Dermis microvascular lymphatic vessel endothelial cell (primary cell): ENCODE measurements at places on chromosomes 4 and X.

DNA sequence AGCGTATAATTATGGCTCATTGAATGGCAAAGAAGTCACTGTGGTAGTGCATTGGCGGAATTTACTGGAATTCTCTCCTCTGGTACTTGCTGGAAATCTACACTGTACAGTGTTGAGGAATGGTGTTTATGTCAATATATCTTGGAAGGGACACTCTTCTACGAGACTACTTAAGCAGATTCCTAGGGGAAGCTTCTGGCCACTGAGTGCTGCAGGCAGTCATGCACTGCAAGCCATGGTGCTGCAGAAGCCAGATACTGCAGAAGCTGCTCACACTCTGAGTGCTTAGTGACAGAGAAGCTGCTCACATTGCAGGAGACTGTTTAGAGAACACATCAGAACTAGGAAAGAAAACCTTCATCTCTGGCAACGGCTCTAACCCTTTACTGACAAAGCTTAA is 725.0 kb downstream of the CCSER1 start:
- no peak for DNase-seq

GRCh38 chr4:84498203-84498934 is 723 bp downstream of the NKX6-1 start:
- DNase-seq = no peak

- peak; percentile 78 for DNase-seq
Measured at GRCh38 chr4:165079476-165079875, 25.8 kb downstream of the TRIM75 start.

GRCh38 chr4:14529653-14530052 is 472.6 kb upstream of the CPEB2 start:
- DNase-seq = no peak

GRCh38 chr4:186202490-186203140 is 11.2 kb downstream of the CYP4V2 start:
- no peak for DNase-seq

DNA sequence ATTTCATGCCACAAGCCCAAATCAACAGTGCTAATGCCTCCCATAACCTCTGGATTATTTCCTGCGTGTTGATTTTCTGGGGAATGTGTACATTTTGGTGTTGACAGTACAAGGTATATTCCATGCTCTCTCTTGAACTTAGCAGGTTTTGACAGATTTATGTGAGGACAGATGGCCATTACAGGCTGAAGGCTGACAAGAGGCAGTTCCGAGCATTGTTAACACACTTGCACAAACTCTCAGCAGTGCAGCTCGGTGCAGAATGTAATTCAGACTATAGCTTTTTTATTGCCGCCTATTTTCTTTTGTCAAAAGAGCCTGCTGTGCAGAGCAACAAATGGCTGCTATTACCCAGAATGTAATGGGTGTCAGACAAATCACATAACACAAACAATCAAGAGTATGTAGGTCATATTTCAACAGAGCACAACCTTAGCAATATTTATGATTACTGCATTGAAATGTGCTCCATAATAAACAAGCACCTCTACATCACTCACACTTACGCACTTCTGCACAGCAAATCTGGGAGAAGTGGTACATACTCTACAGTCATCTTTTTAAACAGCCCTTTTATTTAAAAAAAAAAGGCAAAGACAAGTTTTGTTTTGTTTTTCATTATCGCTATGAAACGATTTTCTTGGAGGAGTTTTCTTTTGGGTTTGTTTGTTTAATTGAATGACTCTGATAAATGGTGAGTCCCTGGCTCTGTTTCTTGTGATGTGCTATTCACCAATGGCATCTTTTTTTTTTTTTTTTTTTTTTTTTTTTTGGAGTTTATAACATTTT is 71.6 kb downstream of the PPARGC1A start:
- DNase-seq = no peak

GRCh38 chr4:53479736-53480525 is 102.5 kb downstream of the FIP1L1 start:
- DNase-seq = no peak

GRCh38 chr4:133102043-133102442 is 47.1 kb upstream of the PCDH10 start:
- no peak for DNase-seq

DNA sequence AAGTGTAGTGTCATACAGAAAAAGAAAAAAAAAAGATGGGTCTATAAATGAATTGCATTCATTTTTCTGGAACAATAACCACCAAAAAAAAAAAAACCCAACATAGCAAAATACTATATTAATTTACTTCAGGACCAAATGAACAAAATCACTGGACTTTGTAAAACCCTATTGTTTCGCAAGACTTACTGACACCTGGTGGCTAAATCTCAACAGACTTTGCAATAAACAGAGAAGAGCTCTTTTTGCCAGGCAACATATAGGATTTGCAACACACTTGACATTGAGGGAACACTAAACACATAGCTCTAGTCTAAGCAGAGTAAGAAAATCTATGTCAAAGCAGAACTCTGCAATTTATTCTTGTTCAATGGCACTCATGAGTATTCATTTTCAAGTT is 990.2 kb downstream of the STPG2 start:
- DNase-seq = no peak

GRCh38 chrX:155061760-155062159 is 9.2 kb downstream of the CMC4 start:
- DNase-seq = no peak
